Effector memory CD4-positive, alpha-beta T cell (primary cell): ENCODE measurements at places on chromosomes 16 and 17.

DNA sequence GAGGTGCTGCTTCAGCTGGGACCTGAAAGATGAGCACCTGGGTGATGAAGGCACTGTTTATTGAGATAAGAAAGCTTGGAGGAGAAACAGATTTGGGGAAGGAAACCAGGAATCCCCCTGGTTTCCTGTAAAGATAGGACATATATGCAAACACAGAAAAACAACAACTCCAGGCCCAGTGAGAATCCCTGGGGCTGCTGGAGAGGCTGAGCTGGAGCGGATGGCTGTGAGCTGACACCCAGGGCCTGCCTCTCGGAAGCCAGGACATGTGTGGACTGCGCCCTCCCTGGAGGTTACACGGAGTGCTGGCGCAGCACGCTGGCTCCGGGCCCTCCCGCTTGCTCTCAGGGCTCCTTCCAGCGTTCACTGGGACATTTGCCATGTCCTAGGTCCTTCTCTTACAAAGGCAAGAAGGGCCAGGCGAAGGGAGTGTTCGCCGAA is 57.5 kb downstream of the CYB5B start:
- DNase-seq, result no peak

DNA sequence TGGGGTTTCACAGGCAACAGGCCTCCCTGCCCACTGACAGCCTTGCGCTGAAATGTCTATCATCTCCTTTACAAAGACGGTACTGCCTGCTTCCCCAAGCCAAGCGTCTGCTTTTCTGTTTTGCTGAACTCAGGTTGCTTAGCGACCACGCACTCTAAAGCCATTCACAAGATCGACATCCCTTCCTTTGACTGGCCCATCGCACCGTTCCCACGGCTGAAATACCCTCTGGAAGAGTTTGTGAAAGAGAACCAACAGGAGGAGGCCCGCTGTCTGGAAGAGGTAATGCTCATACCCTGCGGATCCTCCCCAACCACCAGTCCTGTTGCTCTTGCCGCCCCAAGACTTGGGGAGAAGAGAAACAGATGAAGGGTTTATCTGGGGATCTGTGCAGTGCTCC is 28.7 kb downstream of the TMEM186 start:
- DNase-seq, result no peak

DNA sequence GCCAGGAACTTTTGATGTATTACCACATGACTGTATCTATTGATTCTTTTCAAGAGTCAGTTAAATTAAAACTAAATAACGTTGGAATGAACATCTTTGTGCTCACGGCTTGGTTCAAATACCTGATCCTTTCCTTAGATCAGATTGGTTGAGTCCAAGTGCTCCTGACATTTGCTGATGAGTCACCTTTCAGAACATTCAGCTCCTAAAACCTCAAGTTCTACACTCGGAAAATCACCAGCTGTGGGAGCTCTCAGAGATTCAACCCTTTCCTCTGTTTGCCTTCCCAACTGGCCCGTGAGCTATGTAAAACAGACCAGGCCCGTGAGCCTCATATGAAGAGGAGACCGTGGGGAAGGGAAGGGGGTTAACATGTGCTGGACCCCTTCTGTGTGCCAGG is 68.1 kb downstream of the RTN4RL1 start:
- DNase-seq, result no peak

GRCh38 chr17:16974569-16975276 is 2.8 kb upstream of the TNFRSF13B start:
- no peak for DNase-seq

DNA sequence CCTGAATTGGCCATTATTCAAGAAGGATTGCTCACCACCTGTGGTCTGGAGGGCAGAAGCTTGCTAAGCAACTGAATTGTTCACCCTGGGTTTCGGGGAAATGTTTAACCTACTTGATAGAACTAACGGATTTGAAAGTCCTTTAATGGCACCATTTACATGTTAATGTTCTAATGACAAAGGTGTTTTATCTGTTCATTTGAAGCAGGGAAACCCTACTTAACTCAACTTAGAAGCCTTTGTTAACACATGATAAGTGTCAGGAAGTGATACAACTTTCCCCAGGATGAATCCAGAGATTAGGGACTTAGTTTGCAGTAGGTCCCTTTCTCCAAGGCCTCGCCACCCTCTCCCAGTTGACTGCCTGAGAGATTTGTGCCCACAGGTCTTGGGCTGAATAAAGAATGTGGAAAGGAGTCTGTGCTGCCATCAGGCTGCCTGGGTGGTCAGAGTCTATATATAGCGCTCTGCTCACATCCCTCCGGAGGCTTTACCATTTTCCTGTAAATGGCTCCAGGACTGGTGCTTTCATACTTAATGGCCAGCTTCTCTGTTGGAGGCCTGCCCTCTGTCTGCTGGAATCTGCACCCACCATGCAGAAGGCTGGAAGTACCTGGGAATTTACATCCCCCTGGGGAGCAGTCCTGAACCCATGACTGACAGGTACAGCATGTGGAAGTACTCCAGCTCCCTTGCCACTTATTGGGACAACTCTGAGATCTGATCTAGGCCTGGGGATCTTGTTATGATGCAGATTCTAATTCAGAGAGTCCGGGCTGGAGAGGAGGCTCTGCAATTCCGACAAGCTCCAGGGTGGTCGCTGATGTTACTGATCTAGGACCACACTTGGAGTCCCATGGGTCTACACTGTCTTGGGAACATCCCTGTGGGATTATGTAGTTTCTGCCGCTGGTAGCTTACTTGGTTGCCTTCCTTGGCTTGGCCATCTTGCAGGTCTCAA is 99.9 kb downstream of the ASIC2 start:
- DNase-seq, result no peak
